ENCODE measurements at places on chromosomes 4 and X.

DNA sequence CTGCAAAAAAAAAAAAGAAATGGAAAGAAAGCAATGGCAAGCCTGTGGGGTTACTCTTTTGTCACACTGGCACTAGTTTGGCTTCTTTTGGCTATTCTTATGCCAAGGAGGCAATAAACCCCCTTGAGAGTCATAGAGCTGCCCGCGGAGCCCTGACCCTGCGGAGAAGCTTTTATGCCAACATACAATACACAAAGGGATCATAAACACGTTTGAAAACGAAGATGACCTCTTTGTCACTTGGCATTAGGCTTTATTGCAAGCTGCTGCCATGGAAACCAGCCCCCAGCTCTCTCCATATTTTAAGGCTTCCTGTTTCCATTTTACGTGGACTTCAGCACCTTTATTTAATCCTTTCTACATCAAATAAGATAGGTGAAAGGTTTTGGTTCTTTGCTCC, 7.6 kb downstream of the NEUROG2 start:
- no peak for DNase-seq

- DNase-seq, result no peak
Observed at GRCh38 chrX:118632862-118633261, 94.5 kb upstream of the IL13RA1 start.

- no peak for DNase-seq
Observed at GRCh38 chrX:13248867-13249486, 70.9 kb downstream of the ATXN3L start.

GRCh38 chrX:14802943-14803710, 69.7 kb downstream of the FANCB start:
- peak; percentile 5 for DNase-seq

GRCh38 chr4:152243896-152244595, 291.8 kb downstream of the FBXW7 start:
- DNase-seq, result no peak

DNA sequence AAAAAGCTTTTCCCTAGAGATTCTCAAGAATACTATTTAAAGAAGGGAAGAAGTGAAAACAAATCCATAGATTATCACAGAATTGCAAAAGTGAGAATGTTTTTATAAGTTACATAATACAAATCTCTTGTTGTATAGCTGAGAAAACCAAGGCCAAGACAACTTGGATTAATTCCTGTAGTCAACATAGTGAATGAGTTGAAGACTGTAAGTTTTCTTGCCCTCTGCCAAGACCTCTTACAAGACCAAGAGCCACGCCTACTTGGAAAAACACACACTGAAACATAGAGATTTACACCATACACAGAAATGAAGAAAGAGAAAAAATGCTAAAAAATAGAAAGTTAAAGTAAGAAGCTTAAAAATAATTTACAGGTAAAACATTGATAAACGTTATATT, 2024.0 kb downstream of the PCDH7 start:
- DNase-seq, result no peak

- DNase-seq, result no peak
Observed at GRCh38 chr4:7915875-7916242, 23.8 kb downstream of the AFAP1 start.

GRCh38 chrX:17377795-17378194, 2.8 kb downstream of the NHS start:
- DNase-seq, result no peak

DNA sequence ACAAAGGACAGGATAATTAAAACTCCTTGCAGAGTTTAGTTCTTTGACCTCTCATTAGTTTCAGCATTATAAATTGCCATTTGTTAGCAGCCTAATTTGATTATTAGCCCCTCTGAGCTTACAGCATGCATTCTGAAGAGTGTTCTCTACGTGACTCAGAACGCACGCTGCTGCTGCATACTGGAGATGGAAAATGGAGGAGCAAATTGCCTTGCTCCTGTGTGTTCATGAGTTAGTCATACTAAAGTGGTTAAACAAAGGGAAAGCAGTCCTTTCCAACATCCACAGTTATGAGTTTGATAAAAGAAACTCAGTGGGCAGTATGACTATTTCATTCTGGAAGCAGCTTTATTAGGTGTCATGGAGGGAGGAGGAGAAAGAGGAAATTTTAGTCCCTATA, 922.5 kb downstream of the RPA4 start:
- DNase-seq, result no peak

- DNase-seq, result no peak
Observed at GRCh38 chrX:17788439-17788838, 51.1 kb downstream of the SCML1 start.
